ENCODE measurements at places on chromosomes 3 and 15.

GRCh38 chr3:69082805-69083204 is 1.9 kb upstream of the ARL6IP5 start:
- no peak for DNase-seq

GRCh38 chr3:4038351-4038750 is 239.1 kb downstream of the LRRN1 start:
- DNase-seq = no peak

DNA sequence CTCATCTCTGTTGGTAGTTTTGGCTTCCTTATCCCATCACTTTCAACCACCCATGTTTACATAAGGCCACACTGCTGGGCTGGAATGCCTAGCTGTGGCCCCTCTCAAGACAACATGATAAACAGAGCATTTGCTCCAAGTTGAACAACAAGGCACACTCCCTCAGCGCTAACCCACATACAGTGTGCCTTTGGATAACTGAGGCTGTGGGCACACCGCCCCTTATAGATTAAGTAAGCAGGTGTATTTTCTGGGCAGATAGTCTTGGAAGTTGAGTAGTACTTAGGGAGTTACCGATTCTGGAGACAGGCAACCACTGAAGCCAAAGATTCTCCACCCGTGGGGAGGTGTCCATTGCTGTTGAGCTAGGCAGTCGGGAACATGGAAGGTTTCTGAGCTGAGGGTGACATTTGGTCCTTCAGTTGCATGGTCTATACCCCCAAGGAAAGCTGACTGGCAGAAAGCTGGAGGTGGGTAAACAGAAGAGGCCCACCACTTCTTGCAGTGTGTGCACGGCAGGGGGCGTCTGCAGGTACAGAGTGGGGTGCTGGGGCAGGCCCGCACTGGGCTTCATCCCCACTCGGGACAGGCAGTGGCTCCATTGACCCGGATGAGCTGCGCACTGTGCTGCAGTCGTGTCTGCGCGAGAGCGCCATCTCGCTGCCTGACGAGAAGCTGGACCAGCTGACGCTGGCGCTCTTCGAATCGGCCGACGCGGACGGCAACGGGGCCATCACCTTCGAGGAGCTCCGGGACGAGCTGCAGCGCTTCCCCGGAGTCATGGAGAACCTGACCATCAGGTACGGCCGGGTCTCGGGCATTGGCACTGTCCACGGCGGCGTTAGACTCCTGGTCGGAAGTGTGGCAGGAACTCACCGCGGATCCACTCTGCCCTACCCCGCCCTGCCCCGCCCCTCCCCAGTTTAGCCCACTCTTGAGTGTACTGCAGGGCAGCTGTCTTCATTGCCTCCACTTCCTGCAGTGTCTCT is 16.8 kb downstream of the NOX5 start:
- DNase-seq = peak; percentile 28

GRCh38 chr3:188294113-188294512 is 140.2 kb downstream of the LPP start:
- DNase-seq = no peak
